ENCODE measurements at places on chromosomes 1 and 21.

GRCh38 chr1:35398739-35399138 is 130.2 kb downstream of the ZMYM4 start:
- DNase-seq, result no peak

GRCh38 chr1:20035114-20035513 is 34.9 kb upstream of the PLA2G5 start:
- DNase-seq, result no peak

DNA sequence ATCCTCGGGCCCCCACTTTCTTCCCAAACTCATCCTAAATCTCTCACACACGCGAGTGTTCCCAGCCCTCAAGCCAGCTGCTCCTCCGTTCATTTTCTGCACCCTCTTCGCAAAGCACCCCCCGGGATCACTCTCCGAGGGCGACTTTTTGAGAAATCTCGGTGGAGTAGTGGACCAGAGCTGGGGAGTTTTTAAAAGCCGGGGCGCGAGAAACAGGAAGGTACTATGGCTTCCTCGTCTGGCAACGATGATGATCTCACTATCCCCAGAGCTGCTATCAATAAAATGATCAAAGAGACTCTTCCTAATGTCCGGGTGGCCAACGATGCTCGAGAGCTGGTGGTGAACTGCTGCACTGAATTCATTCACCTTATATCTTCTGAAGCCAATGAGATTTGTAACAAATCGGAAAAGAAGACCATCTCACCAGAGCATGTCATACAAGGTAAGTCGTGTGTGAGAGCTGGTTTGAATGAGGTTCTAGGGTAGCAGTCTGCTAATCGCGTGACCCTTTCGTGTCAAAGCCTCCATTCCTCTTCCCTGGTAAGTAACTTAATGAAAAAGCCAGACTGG is 800 bp downstream of the DR1 start:
- peak; percentile 10 for DNase-seq

- peak; percentile 52 for DNase-seq
Measured at GRCh38 chr1:31663622-31664452, 19.2 kb upstream of the PEF1 start.

GRCh38 chr1:178692564-178693327 is 32.3 kb upstream of the RALGPS2 start:
- DNase-seq, result no peak

- no peak for DNase-seq
Measured at GRCh38 chr1:114227059-114227458, 73.4 kb upstream of the SYT6 start.

- DNase-seq, result no peak
Measured at GRCh38 chr1:91498498-91499245, 2.0 kb upstream of the CDC7 start.

- DNase-seq, result no peak
Measured at GRCh38 chr1:206588492-206588891, 23.8 kb downstream of the EIF2D start.

DNA sequence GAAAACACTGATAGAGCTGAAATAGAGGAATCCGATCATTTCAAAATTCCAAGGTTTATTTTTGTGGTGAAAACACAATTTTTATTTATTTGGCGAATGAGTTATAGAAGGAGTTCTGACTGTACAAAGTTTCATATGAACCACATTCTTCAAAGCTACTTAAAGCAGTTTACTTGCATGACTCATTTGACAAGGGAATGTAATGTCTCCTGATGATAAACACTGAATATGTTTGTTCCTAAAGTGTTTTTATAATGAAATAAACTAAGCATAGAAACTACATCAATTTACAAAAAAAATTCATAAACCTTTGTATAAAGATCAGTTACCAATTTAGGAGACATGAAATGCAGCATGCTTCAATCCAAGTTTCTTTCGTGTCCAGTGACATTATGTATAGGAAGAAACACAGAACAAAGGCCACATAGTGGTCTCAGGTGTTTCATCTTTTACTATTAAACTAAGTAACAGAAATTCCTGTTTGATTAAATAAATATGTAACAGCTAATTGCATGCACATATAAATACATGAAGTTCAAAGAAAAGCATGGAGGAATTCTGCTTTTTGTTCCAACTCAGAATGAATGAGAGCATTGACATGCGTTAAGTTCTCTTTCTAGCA is 2.5 kb downstream of the PRKACB start:
- no peak for DNase-seq

- DNase-seq, result no peak
Measured at GRCh38 chr1:230684146-230684545, 29.8 kb downstream of the AGT start.

- no peak for DNase-seq
Measured at GRCh38 chr1:17068789-17069188, 15.0 kb upstream of the SDHB start.

DNA sequence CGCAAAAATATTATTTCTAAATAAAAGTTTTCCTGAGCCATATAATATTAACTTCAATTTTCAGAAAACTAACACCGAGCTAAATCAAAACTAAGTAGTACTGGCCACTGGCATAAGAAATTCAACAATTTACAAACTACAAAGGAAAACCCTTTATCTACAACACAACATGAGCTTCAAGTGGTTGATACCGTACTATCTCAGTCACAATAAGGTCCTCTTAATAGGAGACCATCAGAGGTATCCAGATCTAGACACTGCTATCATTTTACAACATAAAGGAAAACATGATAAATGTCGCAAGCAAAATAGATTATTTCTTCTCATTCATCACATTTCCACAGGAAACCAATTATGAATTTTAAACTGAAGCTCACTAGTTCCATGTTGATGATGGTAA is 39.5 kb downstream of the GATAD2B start:
- no peak for DNase-seq

DNA sequence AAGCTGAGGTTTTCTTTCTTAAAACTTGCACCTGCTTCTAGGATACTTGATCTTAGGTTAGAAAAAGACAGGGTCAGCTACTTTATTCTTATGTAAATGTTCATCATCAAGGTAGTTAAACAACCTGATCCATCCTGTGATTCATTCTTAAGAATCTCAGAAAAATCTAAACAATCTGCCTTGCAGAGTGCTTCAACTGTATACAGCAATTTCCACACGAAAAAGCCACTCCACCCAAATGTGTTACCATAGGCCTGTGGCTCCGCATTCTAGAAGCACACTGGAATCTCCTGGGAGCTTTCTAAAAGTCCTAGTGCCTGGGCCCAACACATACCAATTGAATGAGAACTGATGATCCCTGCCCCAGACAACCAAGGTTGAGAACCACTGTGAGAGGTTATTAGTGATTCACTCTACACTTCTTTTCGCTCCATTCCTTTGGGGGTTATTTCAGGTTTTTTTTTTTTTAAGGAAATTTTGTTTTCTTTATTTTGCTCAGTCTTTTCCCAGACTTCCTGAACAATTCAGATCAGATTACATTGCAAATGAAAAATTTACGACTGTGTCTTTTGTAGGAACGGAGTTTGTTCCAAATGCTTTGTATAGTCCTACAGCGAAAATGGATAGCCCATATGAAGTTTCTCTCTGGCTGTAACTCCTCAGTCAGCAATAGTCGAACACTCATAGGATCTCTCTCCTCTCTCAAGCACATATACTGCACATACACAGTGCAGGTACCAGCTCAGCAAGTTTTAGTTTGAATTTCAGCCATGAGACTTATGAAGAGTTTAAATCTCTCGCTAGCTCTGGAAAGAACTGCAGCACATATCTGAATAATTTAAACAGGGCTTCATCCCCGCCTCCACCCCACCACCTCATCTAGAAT is 16.1 kb downstream of the SMYD2 start:
- no peak for DNase-seq

- no peak for DNase-seq
Measured at GRCh38 chr1:58866578-58866977, 82.7 kb upstream of the JUN start.

- no peak for DNase-seq
Measured at GRCh38 chr1:7094086-7094485, 308.8 kb downstream of the CAMTA1 start.

- DNase-seq, result peak; percentile 37
Measured at GRCh38 chr1:153538315-153538821, 2.4 kb downstream of the S100A5 start.

DNA sequence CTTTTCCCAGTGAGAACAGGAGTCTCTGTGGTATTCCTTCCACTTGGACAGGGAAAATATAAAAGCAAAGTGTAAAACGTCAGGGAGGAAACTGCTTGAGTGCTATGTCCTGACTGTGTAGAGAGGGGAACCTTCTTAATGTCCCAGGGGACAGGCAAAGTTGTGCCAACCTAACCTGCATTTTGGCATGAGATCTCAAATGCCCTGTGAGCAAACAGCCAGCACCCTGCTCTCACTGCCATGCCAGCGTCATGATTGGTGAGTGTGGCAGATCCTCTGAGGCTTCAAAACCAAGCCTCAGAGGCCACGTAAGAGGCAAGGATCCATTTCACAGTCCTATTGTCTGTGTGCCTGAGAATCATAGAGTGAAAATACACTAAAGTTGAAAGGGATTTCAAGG is 49.7 kb upstream of the RAP1A start:
- no peak for DNase-seq

DNA sequence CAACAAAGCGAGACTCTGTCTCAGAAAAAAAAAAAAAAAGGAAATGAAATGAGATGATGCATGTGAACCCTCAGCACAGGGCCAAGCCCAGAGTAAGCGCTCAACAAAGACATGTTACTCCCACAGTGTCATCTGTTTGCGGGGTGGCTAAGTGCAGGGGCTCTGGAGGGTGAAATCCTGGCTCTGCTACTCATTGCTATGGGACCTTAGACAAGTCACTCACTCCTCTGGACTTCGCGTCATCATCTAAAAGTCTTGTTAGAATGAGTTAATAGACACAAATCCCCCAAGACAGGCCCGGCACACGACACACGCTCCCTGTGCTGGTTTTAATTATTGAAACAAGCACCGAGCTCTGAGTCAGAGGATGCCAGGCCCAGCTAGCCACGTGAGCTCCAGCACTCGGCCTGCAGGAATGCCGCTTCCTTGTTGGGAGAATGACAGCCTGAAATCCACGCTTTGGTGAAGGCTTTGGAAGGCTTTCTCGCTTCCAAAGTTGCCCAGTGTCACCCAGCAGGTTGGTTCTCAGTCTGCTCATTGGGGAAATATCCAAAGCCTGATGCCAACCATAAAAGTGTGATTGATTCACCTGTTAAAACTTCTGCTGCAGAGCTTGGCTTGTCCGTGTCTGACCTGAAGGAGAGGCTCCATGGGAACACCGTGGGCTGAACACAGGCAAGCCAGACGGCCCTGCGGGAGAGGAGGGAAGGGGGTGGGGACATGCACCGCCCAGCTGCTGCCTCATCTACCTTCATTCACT is 36.7 kb upstream of the TARDBP start:
- DNase-seq, result peak; percentile 35

GRCh38 chr1:33634806-33635205 is 162.4 kb downstream of the ZSCAN20 start:
- DNase-seq, result no peak

DNA sequence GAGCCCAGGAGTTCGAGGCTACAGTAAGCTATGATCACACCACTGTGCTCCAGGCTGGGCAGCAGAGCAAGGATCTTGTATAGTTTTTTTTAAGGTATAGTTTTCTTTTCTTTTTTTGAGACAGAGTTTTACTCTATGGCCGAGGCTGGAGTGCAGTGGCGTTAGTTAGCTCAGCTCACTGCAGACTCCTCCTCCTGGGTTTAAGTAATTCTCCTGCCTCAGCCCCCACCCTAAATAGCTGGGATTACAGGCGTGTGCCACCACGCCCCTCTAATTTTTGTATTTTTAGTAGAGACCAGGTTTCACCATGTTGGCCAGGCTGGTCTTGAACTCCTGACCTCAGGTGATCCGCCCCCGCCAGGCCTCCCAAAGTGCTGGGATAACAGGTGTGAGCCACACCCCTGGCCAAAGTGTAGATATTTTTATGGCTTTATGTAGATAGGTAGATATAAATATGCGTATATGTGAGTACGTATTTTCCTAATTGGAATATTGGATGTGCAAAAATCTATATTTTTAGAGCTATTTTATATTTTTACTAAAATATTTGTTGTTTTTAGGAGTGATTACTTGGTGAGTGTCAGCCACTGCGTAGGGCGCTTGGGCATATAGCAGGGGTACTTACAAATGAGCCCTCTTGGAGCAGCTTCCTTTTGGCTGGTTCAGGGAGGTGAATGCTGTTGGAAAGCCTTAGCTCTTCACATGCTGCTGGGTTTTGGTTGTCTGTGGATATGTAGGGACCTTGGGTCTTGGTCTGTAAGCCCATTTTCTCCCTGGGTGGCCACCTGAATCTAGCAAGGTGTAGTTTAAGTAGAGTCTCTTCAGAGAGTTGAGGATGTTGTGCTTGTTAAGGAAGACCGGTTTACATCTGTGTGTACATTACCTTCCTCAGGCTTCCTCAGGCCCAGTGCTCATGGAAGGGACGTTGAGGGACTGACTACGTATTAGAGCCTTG is 9.5 kb downstream of the KDM4A start:
- no peak for DNase-seq

- DNase-seq, result peak; percentile 37
Measured at GRCh38 chr1:177209357-177209756, 38.6 kb downstream of the BRINP2 start.

- no peak for DNase-seq
Measured at GRCh38 chr1:104991702-104992101, 1242.0 kb downstream of the AMY1C start.

DNA sequence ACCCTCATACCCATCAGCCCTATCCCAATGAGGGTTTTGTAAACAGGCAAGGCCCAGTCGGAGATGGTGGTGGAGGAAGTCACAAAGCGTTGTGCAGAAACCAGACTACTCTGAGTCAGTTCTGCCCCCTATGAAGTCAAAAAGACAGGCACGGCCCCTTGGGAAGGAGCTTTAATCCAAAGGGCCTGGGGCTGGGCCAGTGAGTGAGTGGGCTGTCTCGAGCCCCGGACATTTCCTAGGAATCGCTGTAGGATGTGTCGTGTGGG is 442 bp upstream of the AHCYL1 start:
- no peak for DNase-seq

- no peak for DNase-seq
Measured at GRCh38 chr1:22685591-22686059, 25.0 kb upstream of the EPHB2 start.

- DNase-seq, result no peak
Measured at GRCh38 chr1:45057542-45057941, 45.5 kb downstream of the UROD start.

GRCh38 chr1:110672001-110672752 is 2.6 kb downstream of the KCNA3 start:
- peak; percentile 85 for DNase-seq

- DNase-seq, result peak; percentile 86
Measured at GRCh38 chr1:203504400-203505250, 10.7 kb downstream of the OPTC start.

DNA sequence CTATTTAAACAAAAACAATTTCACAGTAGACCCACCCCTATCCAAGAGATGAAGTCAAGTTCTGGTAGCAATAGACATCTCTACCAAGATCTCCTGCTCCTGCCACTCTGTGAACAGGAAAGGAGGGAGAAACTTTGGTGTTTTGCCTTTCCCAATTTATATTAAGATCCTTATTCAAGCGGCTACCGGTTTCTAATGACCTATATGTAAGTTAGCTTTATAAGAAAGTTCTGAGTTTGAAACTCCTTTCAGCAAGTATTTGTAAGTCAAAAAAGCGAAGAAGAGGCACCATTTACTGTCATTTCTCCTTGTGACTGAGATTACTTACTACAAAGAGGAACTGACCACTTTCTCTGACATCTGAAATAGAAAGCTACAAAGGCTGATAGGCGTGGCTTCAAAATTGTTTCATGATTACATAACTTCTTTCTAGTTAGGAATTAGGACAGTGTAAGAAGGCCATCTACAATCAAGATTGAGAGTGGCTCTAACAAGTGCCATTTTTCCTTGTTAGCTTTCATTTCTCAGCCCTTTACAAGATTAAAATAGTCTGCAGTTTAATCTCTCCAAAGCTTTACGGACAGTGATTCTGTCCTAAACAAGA is at the start of gene MNDA:
Gene MNDA (plus strand): TSS at position 448 of the 604 bp plus-strand sequence. CDS start 10,803 bp downstream, outside the sequence.
- no peak for DNase-seq
